ENCODE measurements at places on chromosomes 12 and 14.

DNA sequence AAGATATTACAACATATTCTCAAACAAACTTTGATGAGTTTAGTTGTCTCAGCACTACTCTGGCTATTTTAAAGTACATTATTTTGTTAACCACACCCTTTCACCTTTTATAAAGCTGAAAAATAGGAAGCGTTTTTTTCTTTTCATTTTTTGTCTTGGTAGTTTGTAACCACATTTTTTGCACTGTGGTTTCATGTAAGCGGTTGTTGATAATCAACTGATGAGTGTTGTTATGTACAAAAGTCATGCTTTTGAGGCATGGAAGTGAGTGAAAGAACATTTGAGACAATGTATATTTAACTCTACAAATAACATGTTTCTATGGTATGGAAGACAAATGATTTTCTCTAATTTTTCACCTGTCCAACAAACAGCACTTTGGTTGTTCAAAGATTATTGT, 52.1 kb upstream of the ATP2B1 start:
- DNase-seq: no peak

GRCh38 chr12:128711486-128711885, 112.3 kb downstream of the SLC15A4 start:
- DNase-seq: no peak

- DNase-seq: no peak
Observed at GRCh38 chr12:103470664-103471063, 25.1 kb downstream of the C12orf42 start.

DNA sequence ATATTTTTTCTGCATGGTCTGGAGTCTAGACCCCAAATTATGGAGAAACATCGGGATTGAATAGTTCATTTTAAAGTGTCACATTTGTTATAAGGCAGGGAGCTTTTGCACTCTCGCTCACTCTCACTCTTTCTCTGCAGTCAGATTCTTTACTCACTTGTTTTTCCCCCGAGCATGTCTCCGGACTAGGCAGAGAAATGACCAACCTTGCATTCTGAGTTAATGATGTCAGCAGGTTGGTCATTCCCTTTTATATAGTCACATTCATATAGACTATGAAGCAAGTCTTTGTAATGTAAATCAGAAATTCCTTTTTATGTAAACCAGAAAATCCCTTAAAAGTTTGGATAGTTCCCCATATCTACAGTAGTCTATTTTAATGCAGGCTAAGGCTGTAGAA, 4.1 kb downstream of the C12orf75 start:
- peak; percentile 90 for DNase-seq

DNA sequence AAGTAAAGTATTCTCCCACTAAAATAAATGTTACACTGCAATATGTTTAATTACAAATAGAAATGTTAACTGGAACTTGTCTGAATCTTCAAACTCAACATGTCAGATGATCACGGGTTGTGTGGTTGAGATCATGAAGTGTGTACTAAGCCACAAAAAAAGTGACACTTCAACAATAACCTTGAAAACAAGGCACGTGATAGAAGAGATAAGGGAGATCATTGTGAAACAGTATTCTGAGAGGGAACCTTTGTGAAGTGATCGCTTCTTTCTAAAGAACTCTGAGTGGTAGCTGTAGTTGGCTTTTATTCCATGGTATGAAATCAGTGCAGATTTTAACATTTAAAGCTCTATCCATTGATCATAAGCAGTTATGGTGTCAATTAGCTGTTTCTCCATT, 60.0 kb downstream of the LIN52 start:
- DNase-seq: no peak

DNA sequence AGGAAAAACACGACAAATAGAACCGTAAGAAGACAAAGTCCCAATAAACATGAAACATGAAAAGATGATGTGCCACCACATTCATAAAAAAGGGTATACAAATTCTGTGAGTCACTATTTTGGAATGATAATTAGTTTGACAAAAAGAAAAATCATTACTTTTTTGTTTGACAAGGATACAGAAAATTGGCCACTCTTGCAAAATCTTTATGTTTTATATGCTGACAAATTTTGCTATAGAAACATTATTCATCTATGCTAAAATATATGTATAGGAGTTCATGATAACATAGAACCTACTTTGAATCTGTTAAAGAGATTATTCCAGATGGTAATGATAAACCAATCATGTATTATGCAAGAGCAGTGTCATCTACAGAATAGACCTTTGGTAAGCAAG, 1201.0 kb downstream of the FSCB start:
- no peak for DNase-seq

DNA sequence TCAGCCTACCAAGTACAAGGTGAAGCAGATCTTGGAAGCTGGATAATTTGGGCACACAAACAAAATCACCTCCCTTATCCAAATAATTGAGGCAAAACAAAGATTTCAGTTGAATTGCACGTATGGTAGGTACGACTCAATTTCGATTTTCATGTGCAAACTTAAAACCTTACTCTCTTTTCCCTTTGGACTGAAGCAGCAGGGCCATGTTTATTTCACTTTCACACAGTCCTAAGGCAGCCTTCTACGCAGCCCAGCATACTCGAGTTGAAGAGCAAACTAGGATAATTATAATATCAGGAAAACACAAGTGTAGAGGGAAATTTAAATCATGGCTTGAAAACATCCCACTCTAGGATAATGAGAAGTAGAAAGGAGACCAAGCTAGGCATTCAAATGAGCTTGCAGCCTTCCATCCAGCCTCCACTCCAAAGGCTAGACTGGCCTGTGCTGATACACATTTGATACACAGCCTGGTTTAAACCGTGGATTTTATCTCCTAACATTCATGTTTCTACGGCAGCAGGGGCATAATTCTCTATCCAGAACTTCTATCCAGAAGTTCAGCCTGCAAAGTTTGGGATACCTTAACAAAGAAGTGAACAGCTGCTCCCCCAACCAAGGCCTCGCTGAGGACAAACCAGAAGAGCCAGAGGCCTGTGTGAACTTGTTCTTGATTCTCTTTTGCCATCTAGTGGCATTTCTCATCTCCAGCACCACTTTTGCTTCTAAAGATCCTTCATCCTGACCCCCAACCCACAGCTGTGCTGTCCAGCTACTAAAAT, 2.4 kb upstream of the RNASE7 start:
- DNase-seq: peak; percentile 61

- no peak for DNase-seq
Observed at GRCh38 chr14:105100910-105101309, 35.7 kb upstream of the GPR132 start.

DNA sequence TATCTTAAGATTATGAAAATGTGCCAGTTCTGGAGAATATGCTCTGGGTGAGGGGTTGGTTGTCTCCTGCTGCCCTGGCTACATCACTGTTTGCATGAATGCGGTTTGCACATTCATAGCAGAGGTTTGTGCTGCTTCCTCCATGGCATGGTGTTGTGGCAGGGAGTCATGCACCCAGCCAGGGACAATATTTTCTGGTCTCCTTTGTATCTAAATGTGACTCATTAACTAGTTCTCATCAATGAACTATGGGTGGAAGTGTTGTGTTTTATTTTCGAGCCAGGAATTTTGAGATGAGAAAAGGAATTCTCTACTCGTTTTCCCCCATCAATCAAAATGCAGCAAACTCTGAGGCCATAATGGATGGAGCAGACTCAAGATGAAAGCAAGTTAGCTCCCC, 527.3 kb downstream of the SNAPC1 start:
- DNase-seq: peak; percentile 16

GRCh38 chr14:50059763-50060616, 56.4 kb downstream of the VCPKMT start:
- DNase-seq: no peak

GRCh38 chr12:68236421-68237059, 10.9 kb upstream of the IL26 start:
- DNase-seq: no peak

- DNase-seq: no peak
Observed at GRCh38 chr12:121232977-121233627, 23.2 kb downstream of the P2RX4 start.

GRCh38 chr14:102826161-102826560, 48.9 kb downstream of the TRAF3 start:
- DNase-seq: no peak

DNA sequence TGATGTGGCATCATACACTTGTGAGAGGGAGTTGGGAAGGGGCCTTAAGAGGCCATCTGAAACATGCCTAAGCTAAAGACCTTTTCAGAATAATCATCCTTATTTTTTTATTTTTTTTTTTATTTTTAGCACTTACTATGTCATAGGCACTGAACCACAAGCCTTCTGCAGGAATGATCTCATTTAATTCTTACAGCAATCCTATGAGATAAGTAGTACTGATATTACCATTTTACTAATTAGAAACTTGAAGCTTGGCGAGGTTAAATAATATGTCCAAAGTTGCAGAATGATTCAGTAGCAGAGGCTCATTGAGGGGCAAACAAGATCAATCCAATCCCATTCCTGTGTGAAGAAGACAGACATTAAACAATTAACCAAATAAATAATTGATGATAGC, 33.4 kb upstream of the DDHD1 start:
- DNase-seq: no peak

GRCh38 chr14:78253986-78254385, 83.8 kb downstream of the NRXN3 start:
- DNase-seq: peak; percentile 50

DNA sequence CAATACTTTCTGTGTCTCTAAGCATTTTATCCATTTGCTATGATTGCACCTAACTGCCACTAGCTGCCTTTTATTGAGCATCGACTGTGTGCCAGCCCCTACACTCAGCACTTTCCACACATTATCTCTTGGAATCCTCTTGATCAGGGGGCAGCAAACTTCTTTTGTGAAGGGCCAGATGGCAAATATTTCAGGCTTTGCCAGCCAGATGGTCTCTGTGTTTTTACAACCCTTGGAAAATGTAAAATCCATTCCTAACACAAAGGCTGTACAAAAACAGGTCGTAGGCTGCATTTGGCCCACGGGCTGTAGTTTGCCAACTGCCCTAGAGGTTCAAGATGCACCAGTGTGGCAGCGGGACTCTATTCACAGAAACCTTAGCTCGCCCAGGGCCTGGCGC, 19.5 kb downstream of the FOXN4 start:
- no peak for DNase-seq

GRCh38 chr12:70756118-70756517, 118.9 kb upstream of the PTPRB start:
- DNase-seq: peak; percentile 68

DNA sequence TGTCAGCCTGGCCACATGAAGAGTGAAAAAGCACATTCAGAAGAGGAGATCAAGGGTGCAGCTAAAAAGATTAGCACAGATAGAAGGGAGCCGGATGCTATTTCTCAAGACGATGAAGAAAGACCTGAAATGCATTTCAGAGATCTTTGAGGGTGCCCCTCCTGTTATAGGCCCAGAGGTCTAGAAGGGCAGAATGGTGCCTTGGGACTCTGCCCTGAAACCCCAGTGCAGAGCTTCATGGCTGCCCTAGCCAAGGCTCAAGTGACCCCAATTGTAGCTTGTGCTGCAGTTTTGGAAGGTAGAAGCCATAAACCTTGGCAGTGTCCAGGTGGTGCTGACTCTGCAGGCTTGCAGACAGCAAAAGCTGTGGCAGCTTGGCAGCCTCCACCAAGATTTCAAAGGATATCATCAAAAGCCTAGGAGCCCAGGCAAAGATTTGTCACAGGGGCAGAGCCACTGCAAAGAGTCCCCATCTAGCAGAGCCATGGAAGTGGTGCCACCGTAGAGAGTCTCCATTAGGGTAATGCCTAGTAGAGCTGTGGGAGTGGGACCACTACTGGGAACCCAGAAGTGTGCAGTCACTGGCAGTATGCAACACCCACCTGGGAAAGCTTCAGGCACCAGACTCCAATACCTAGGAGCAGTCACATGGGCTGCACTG, 6.4 kb downstream of the LACRT start:
- DNase-seq: no peak

- DNase-seq: no peak
Observed at GRCh38 chr12:53964315-53964713, 8.6 kb upstream of the HOXC11 start.

DNA sequence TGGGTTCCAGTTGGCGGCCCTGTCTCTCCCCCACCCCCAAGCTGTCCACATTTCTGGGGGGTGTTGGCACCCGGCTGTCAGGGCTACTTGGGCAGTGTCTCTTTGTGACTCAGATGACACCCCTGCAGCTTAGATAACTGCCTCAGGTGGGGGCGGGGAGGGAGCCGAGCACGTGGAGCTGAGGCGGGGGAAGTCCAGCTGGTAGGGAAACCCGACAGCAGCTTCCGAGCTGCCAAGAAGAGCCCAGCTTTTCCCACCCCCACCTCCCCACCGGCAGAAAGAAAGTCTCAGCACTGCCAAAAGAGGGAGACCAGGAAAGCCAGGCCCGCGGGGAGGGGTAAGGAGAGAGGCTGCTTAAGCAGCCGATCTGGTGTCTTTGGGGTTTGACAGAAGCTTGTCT, 1.4 kb downstream of the LRTM2 start:
- DNase-seq: no peak

- DNase-seq: no peak
Observed at GRCh38 chr14:89889626-89890025, 64.9 kb downstream of the EFCAB11 start.

DNA sequence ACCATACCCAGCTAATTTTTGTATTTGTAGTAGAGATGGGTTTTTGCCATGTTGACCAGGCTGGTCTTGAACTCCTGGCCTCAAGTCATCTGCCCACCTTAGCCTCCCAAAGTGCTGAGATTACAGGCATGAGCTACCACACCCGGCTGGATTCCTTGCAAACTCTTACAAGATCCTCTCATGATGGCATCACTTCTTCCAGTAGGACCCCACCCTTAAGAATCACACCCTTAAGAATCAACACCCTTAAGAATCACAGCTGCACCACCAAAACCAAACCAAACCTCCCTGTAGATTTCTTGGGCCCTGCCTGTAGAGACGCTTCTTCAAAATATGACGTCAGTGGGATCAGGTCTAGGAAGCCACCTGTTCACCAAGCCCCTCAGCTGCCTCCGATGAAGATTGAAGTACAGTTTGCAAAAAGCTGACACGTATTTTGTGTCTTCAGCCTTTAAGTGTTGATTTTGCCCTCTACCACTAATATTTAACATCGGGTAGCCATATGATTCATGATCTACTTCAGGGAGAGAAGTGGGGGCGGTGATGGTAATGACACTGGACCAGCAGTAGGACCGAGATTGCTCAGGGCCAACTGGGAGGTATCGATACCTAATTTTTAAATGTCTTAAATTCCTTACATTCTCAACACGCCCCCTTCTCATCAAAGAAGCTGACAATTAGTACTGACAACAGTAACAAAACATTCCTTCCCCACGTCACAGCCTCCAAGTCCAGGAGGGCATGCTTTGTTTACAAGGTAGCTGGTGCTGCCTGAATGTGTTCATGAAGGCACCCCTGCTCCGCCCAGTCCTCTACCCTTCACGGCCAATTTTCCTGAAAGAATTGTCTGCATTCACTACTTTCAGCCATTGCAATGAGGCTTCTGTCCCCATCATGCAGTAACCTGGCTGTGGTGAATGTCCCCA, 57.2 kb downstream of the ESRRB start:
- no peak for DNase-seq

All from fibroblast of skin of back (primary cell).